ENCODE measurements at places on chromosomes 4 and X.

GRCh38 chrX:71910643-71910985, at the start of gene NHSL2:
Gene NHSL2, plus strand, starts transcription at chrX:71910845.
- DNase-seq: no peak

GRCh38 chr4:5541169-5541568, 167.2 kb downstream of the EVC2 start:
- DNase-seq: no peak

GRCh38 chr4:140162596-140162995, 8.6 kb upstream of the MAML3 start:
- no peak for DNase-seq

DNA sequence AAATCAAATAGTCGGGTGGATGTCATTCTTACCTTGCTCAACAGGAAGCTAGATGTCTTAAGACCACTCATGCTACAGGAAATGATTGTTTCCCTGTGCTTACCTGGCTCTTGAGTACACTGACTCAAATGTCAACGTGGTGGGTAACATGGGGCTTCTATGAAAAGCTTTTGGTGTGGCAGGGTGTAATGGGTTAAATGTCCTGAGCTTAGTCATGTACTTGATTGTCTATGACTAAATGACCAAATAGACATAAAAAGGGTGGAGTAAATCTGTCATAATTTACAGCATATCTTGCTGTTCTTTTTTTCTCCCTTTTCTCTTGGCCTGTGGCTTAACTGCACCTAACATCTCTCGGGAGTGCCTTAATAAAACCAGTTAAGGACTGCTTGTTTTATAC, 44.9 kb downstream of the CCNG2 start:
- DNase-seq: no peak

GRCh38 chr4:137451172-137451825, 81.0 kb downstream of the PCDH18 start:
- DNase-seq: no peak

- DNase-seq: no peak
Measured at GRCh38 chr4:42541647-42542046, 115.3 kb downstream of the ATP8A1 start.
